Left ventricle myocardium superior (tissue), 1 donor: ENCODE measurements at places on chromosomes 11 and 22.

DNA sequence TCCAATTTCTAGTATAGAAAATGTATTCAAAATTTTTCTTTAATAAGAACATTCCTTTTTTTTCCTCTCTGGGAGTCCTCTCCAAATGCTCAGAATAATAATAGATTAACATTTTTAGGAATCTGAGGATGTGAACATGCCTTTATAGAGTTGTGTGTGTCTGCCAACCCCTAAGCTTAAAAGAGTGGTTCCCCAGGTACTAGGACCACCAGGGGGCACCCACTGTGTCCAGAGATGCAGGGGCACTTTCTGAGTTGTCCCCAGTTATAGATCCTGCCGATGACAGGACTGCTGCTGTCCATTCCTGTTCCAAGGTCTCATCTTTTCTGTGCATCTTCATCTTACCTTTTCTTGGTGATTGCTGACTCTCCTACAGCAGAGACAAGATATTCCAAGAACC lies 27.0 kb upstream of the MICAL2 start:
- no peak for DNase-seq

GRCh38 chr11:17513853-17514252 lies 30.4 kb downstream of the USH1C start:
- DNase-seq: no peak

DNA sequence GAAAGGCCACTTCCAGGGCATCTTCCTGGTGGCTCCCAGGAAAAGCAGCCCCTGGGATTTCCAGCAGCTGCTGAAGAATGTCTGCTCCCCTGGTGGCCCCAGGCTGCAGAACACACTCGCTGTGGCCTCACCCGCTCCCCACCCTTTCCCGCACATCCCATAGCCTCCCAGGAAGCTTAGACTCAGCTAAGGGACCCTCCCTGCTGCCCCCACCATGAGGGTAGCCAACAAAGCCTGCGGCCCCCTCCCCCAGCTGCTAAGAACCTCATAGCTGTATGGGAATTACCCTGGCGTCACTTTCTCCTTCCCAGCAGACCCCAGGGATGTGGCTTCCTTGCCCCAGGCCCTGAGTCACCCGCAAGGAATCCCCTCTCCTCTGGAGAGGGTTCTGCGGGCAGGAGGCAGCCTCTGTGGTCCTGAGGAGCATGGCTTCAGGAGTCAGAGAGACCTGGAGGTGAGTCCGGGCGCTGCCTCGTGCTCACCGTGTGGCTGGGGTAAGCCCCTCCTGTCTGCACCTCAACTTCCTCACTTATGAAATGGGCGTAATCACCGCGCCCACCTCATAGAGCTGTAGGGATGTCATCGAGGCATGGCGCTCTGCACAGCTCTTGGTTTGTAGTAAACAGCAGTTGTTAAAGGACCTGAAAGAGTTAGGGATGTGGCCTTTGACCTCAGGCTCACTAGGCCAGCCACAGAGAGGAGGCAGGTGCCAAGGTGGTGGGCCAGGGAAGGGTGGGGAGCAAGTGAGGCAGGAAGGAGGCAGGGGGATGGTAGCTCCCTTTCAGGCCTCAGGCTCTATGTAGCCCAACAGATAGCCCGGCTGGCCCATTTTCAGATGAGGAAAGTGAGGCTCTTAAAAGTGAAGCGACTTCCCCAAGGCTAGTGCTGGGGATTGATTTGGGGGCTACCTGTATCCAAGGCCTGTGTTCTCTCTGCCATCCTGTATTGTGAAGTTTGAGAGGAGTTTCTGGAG lies 71.2 kb downstream of the LRRC32 start:
- no peak for DNase-seq

DNA sequence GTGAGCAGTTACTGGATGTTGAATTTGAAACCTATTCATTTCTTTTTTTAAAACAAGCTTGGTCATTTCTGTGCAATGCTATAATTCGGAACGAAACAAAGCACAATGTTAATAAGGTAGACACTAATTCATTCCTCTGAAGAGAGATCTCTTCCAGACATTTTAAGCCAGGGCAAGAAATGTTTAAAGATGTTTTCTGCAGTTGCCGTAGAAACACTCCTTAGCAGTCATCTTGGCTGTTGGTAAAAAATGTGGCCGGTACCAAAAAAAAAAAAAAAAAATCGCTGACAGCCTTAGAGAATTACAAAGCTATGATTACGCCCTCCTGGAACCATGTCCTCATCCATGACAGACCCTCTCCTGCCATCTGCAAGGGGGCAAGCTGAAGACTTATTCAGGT lies 66.4 kb upstream of the TTC12 start:
- DNase-seq: no peak

DNA sequence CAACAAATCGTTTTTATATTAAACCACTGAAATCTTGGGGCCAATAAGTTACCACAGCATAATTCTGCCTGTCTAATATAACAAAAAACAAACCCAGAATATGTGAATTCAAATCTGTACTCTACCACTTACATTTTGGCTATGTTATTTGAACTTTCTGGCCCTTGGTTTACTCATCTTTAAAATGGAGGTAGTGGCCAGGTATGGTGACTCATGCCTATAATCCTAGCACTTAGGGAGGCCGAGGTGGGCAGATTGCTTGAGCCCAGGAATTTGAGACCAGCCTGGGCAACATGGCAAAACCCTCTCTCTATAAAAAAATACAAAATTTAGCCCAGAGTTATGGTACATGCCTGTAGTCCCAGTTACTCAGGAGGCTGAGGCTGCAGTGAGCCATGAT lies 84.2 kb downstream of the FAM168A start:
- DNase-seq: no peak
